SW 1271 (cell line): ENCODE measurements at places on chromosomes 3 and 15.

GRCh38 chr3:174857301-174857700, 1.8 kb upstream of the NAALADL2 start:
- DNase-seq, result no peak

- no peak for DNase-seq
Measured at GRCh38 chr3:94904156-94904674, 841.4 kb downstream of the NSUN3 start.

DNA sequence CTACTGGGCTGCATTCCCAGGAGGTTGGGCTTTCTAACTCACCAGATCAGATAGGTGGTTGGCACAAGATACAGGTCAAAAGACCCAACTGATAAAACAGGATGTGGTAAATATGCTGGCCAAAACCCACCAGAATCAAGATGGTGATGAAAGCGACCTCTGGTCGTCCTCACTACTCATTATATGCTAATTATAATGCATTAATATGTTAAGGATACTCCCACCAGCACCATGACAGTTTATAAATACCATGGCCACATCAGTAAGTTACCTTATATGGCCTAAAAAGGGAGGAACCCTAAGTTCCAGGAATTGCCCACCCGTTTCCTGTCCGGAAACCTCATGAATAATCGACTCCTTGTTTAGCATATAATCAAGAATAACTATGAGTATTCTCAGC, 31.6 kb downstream of the CFAP44 start:
- DNase-seq, result no peak

DNA sequence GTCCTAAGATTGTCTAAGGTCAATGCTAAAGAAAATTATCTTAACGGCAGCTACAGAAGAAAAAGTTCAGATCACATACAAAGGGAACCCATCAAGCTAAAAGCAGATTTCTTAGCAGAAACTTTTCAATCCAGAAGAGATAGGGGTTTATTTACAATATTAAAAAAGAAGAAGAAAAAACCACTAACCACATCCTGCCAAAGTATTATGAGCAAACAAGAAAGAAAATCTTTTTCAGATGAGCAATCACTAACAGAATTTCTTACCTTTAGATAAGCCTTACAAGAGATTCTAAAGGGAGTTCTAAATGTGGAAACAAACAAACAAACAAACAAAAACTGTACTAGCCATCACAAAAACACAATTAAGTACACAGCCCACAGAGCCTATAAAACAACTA, 1015.8 kb upstream of the EPHA6 start:
- no peak for DNase-seq

GRCh38 chr3:168341956-168342936, 246.5 kb upstream of the GOLIM4 start:
- no peak for DNase-seq

DNA sequence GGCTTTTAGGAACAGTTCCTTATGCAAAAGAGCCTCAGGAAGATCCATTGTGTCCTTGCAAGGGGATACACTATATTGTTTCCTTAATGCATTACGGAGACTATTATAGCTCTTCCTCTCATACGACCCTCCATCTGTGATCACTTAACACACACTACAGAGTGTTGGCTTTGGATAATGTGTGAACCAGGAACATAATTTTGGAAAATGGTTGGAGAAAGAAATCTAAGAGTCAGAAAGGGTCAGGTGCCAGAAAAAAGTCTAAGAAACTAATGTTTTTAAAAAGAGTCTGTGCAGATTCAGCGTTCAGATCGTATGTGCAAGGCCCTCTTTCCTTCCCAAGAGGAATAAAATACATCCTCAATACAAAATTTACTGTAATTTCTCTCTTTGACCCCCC, 27.3 kb downstream of the LRRN1 start:
- DNase-seq, result no peak
